Germinal center (tissue), 1 donor: ENCODE measurements at places on chromosomes 7 and 10.

- DNase-seq, result no peak
Observed at GRCh38 chr7:83514977-83515376, 134.0 kb downstream of the SEMA3E start.

DNA sequence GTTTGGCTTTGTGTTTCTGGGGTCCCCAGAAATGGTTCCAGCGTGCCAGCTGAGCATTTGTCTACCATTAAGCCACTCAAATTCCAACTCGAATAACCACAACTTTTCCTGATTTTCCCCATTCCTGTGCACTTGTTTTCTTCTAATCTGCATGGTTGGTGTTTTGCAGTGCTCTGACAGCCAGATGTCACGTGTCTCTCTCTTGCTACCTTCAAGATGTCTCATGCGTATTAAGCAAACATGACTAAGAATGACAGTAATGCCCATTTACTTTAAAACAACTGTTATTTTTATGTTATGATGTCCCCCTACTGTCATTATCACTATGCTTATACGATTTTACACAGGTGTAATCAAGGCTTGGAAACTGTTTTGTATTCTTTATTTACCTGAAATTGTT lies 35.2 kb upstream of the MXI1 start:
- DNase-seq, result no peak

DNA sequence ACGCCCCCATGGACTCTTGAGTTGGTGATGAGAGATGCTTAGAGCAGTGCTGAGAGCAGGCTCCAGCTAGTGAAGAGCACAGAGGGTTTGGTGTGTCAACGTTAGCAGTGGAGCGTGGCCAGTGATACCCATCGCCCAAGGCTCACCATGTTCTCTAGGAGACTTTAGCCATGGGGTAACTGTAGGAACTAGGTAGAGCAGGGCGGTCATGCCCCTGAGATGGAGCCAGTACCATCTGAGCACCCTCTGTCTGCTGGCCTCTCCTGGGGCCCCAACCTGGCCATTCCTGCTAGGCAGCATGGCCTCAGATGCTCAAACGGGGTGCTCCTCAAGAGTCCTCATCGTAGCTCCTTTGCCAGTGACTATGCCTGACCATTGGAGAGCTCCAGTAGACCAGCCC lies 179.7 kb downstream of the KCND2 start:
- DNase-seq, result no peak

DNA sequence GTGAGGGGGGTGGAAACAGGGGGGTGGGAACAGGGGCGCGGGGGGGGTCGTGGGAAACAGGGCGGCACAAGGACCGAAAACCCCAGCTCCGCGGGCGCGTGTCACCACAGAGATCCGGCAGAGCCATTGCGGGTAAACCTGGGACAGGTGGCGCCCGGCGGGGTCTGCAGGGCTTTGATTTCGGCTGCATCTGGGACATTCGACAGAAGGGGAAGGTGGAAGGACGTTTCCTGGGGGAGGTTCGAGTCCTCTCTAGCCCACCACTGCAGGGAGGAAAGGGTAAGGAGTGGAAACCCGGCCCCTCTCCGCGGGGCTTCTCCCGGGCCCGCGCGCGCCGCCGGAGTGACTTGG lies 7.5 kb downstream of the NKX2-3 start:
- DNase-seq, result no peak

DNA sequence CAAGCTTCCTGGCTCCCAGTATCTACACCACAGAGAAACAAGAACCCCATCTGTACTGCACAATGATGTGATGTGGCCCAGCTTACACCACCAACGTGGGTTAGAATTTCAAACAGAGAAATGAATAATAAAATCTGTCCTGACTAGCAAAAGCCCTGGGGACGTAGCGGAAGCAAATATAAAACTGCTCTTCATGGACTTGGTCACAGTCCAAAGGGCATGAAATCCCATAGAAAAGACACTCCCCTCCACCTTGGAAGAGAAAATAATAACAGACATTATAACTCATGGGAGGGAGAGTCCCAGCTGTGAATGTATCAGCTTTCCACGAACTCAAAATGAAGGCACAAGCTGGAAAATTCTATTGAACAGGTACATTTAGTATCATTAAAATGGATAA lies 205.3 kb upstream of the GALNT17 start:
- no peak for DNase-seq

DNA sequence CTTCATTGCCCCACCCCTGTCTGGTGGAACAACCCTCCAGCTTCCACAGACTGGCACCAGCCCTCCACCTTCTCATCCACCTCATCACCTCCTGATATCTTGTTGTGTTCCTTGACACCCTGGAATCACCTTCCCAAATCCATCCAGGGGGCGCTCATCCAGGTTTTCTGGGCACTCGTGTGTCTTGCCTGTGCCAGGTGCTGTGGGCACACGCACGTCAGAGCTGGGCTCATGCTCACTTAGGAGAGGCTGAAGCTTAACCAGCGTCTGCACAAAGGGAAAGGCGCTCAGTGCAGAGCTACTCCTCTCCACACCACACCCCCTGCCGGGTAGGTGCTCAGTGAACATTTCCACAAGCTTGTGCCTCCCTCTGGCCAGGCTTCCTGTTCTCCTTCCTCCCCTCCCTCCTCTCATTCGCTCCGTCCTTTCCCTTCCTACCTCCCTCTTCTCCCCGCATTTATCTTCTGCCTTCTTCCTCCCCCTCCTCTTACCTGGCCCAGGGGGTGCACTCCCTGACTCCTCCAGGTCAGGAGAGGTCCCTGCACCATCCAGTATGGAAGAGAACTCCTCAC lies 4.8 kb downstream of the ADCYAP1R1 start:
- DNase-seq, result no peak
